ENCODE measurements at places on chromosomes 16 and 17.
A peak's percentile ranks its signal among the peaks of the same experiment; 100 is the strongest.

- DNase-seq = no peak
Observed at GRCh38 chr16:15611610-15612009, 31.3 kb downstream of the MARF1 start.

DNA sequence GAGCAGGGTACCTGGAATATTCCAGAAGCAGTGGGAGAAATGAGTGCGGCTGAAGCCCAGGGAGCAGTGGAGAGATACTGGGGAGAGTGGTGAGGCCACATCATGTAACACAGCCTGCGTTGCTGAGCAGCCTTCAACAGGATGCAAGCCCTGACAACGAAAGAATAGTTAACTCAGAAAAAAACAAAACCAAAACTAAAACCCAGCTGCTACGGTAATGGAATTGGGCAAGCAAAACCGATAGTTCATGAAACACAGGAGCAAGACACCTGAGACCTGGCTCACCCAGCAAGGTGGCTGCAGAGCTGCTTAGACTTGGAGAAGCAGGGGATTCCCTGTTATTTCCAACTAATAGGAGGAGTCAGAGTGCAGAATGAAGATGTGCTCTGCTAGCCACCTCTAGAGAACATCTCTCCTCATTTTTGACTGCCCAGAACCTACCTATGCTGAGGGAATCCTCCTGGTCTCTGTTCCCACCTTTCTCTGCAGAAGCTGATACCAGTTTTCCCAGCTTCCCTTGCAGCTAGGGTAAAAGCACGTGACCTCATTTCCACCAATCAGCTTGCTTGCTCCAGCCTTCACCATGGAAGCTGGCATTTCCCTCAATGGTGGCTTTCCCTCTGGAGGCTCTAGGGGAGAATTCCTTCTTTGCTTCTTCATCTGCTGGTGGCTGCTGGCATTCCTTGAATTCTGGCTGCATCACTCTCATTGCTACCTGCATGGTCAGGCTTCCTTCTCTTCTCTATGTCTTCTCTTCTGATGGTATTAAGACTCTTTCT is 59.4 kb upstream of the XYLT1 start:
- no peak for DNase-seq

DNA sequence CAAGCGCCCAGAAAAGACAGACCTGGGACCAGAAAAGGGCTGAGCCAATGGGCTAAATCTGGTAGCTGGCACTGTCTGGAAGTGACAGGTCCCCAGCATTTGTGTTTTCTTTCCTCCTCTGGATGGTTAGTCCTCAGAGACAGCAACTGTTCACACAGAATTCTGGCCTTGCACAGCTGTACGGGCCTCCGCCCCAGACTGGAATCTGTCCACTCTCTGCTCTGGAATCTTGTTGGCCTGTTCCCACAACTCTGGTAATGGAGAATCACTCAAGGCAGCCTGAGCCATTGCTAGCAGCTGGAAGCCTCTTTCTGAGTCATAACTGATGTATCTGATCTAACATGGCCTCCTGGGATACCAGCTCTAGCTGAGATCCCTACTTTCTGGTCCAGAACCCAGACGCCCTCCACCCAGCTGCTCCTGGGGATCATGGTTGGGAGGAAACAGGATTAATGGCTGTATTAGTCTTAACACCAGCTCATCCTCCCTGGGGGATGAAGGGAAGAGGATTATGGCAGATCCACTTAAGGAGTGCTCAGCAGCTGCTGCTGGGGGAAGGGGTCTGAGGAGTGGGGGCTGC is 9.1 kb downstream of the ZNF668 start:
- no peak for DNase-seq

DNA sequence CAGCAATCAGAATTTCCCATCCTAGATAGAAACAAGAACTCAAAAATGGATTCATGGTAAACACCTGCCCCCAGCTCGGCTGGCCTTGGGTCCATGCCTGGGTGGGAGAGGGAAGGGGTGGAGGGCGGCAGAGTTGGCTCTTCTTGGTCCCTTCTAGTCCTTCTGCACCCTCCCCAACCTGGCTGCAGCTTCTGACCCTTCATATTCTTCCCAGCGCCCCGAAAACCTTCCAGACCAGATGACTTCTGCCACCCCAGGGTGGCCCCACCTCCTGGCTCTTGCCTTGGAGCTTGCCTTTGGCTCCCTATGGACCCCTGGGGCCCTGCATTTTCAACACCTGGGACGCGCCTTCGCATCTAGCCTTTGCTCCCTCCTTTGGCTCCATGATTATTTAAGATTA is 5.4 kb upstream of the GJD3 start:
- no peak for DNase-seq

GRCh38 chr16:48165961-48166578 is 10.3 kb upstream of the ABCC12 start:
- DNase-seq = peak; percentile 35

GRCh38 chr16:85659805-85660511 is 28.8 kb downstream of the GINS2 start:
- DNase-seq = peak; percentile 70

DNA sequence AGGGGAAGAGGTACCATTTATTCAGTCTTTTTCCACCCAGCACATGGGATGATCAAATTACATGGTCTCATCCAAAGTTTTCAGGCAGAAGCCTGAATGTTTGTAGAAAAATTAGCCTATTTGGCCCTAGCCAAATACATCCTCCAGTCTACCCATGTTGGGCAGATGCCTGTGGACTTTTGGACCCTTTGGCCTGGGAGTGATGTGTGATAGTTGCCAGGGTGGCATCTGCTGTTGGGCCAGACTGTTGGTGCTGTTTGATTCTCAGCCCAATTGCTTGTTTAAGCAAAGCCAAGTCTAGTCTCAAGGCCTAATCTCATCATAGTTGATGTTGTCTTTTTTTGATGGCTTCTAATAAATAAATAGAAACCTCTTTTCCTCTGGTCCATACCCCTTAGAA is 419.0 kb downstream of the CDH13 start:
- DNase-seq = no peak

- no peak for DNase-seq
Observed at GRCh38 chr16:55622930-55623561, 32.7 kb upstream of the SLC6A2 start.

GRCh38 chr16:82882982-82883835 is 256.4 kb downstream of the CDH13 start:
- no peak for DNase-seq

GRCh38 chr17:15175356-15175755 is 89.8 kb downstream of the PMP22 start:
- DNase-seq = no peak

- peak; percentile 60 for DNase-seq
Observed at GRCh38 chr17:74431568-74432423, at the start of gene GPRC5C. GPRC5C (plus strand) TSS chr17:74432088; CDS start chr17:74439777, 7,689 bp downstream.

- DNase-seq = no peak
Observed at GRCh38 chr16:74742051-74742481, 32.6 kb downstream of the FA2H start.

DNA sequence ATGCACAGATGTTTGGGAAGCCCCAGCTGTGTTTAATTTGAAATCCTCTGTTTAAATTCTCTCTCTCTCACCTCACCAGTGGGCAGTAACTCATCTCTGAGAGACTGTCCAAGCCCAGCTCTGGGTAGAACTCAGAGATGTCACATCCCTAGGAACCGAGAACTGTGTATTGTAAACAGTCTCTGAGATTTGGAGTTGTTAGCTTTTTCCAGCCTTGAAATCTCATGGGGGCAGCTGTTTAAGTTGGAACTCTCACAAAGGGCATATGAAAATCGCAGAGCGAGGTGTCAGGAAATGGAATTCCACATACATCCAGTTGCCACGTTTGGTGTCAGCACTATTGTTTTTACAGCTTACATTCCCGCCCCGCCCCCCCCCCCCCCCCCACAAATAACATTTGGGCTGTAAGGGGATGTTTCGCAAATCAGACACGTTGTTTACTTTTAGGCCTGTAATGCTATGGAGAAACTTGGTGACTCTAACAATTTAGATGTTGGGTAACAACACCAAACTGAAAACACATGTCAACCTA is 34.3 kb downstream of the VPS35L start:
- peak; percentile 0 for DNase-seq

GRCh38 chr17:40122136-40122998 is 596 bp downstream of the MSL1 start:
- DNase-seq = no peak

- no peak for DNase-seq
Observed at GRCh38 chr17:39639566-39640458, 2.9 kb downstream of the STARD3 start.

GRCh38 chr17:43787728-43788127 is 7.5 kb downstream of the CFAP97D1 start:
- no peak for DNase-seq

DNA sequence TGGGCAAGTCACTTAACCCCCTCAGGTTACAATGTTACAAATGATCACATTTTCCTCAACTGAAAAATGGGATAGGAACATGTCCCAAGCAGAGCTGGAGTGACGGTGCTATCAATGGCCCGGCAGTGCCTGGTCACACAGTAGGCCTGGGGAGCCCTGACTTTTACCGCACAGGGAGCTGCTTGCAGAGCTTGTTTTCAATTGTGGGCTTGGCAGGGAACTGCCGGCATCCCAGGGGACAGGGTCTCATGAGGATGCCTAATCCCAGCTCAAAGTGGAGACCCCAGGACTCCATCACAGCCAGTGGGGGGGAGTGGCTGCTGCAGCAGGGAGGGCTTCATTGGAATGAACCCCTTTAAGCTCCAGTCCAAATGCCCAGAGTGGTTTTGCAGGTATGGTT is 11.4 kb downstream of the SNX20 start:
- DNase-seq = no peak

DNA sequence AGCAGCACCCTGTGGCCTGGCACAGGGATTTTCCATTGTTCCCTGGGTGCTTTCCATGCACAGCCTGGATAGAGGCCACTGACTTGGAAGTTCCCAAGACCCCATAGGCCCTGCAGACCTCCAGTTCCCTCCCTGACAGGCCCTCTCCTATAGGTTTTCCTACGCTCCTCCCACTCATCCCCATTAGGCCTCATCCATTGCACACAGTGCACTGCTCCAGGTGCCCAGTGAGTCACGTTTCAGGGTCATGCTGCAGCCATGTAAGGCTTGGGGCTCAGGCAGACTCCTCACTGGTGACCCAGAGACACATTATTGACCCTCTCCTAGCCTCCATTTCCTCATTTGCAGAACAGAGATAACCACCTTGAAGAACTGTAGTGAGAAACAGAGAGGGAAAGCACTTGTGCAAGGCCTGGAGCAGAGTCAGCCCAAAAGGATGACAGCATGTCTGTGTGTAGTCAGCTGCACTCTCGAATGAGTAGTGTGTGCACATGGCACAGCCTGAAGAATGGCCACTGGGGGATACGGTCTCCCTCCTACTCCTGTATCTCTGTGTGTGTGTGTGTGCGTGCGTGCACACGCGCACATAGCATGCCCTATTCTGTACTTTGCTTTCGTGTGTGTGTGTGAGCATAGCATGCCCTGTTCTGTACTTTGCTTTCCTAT is 26.8 kb downstream of the DRC3 start:
- peak; percentile 46 for DNase-seq

- no peak for DNase-seq
Observed at GRCh38 chr16:89456419-89456959, 33.9 kb downstream of the ANKRD11 start.

DNA sequence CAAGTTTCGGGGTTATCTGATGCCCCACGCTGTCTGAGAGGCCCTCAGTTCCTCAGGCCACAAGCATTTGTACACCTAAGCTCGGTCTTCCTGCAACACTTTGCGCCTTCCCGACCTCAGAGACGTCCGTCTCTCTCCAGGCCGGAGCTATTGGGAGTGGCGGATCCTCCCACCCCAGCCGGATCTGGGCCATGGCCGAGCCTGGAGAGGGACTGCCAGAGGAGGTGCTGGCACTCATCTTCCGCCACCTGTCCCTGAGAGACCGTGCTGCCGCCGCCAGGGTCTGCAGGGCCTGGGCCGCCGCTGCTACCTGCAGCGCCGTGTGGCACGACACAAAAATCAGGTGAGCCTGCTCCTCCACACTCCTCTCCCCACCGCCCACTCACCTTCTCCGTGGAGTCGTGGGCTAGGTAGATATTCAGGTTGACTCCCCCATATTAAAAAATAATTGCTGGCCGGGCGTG is 1.9 kb downstream of the FBXL8 start:
- no peak for DNase-seq

DNA sequence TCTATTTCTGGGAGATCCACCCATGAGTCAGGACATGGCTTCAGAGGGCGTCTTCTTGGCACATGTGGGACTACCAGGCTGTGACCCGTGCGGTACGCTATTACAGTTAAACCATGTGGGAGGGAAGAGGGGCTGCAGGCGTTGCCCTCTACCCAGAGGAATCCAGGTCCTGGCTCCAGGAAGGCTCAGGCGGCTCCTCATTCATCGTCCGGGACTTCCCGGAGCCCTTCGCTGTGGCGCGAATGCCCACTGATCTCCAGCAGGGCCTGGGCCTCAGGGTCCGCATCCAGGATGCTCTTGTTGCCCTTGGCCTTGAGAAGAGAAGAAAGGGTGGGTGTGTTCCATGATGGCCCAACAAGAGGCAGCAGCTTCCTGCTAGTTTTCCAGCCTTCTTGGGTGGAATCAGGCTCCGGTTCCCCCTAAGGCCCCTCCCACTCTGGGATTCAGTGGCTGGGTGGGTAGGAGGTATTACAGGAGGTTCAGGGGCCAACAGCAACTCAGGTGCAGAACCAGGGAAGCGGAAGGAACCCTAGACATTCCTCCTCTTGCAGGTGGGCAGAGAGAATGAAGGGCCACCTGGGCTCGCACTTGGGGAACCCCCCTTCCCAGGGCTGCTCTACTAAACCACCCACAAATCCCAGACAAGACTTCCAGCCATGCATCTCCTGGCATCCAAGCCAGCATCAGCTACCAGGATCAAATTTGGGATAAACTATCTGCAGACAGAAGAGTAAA is 24.6 kb downstream of the MEAK7 start:
- no peak for DNase-seq

- no peak for DNase-seq
Observed at GRCh38 chr16:10990378-10990777, 46.0 kb downstream of the CLEC16A start.

DNA sequence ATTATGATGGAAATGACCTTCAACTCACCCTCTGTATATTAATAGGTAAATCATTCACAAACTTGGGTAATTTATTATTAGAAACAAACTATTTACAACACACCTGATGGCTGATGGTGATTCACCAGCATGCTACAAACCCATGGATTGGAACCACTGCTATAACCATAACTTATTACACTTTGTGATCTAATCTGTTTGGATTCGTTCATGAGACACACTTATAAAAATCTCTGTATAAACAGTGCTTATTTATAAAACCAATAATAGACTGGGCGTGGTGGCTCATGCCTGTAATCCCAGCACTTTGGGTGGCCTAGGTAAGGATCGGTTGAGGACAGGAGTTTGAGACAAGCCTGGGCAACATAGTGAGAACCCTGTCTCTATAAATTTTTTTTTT is 16.0 kb downstream of the SMIM36 start:
- DNase-seq = no peak

- no peak for DNase-seq
Observed at GRCh38 chr16:81987706-81988105, 23.6 kb downstream of the SDR42E1 start.

GRCh38 chr16:11742093-11742535 is 543 bp downstream of the TXNDC11 start:
- DNase-seq = no peak
